Transverse colon (tissue), 4 donors: ENCODE measurements at places on chromosomes 4 and X. TPM values are rescaled to one million over a fixed set of nuclear protein-coding genes. Genes with fewer than 3 reads are reported as not detected.

DNA sequence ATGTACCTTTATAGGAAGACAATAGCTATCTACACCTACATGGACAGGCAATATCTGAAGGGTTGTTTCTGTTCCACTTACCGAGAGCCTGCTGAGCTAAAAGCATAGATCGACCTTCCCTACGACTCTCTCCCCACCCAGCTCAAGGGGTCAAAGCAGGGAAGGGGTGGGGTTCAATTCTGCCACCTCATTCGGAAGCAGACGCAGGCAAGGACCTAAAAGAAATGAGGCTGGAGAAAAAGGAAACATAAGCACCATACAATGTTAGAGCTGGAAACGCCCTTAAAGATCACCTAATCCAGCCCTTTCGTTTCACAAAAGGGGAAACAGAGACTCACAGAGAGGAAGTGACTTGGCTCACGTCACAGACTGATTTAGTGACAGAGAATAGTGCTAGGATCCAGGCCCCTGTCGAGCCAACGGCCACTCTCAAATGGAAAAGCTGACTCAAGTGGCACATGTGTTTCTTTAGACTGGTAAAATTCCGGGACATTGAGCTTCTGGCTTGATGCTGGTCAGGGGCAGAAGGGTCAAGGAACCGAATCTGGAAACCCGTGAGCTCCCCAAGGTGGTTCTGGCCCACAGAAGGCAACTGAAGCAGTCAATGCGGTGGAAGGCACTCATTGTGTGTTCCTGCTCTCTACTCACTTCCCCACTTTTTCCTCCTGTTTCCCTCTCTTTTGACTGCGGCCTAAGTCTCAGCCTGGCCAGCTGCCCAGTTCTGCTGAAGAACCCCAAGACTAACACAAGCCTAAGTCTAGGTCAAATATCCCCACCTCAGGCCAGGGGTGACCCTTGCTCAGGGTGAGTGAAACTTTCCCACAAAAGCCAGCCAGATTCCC is 7.5 kb downstream of the SEPTIN6 start:
- H3K36me3 ChIP-seq: no peaks in the 10 kb centered on the region
- H3K27ac ChIP-seq: peak overlapping the region; percentile 74
- no peak overlapping the region for H3K4me3 ChIP-seq
- DNase-seq: no peak
- H3K4me1 ChIP-seq: no peaks in the 10 kb centered on the region

DNA sequence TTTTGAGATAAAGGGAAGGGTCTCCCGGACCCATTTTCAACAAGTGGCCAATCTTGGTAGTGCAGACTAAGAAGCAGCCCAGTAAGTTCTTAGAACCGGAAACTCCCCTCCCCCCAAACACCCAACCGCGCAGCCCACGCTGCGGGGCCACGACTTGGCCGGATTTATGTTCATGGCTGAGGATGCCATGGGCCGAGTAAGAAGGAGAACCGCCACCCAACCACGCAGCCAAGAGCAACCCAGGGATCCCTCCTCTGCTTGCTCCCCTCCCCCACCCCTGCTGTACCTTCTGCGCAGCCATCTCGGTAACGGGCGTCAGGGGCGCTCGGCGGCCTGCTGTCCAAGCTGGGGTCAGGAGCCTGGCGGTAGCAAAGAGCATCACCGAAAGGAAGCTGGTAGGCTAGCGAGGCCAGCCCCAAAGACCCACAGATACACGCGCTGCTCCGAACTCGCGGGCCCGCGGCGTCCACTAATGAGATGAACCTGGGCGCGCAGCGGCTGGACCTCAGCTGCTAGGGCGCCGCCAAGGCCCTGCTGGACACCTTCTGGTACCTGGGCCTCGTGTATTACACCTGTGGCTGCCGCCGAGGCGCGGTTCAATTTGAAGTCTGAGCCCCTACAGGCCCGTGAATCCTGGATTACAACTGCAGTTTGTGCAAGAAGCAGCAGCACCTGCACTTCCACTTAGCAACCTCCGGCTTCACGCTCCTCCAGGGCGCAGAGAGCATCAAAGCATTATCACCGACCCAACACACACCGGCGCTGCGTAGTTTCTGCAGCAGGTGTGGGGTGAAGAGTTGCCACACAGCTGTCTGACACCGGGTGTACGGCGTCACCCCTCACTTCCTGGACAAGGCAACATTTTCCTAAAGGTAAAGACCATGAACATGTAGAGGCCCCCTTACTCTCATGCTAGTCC is 63.4 kb downstream of the NUDT10 start:
- no peaks in the 10 kb centered on the region for H3K27me3 ChIP-seq
- no peak overlapping the region for H3K27ac ChIP-seq
- H3K36me3 ChIP-seq: no peaks in the 10 kb centered on the region
- peak overlapping the region; percentile 18 for H3K4me3 ChIP-seq

GRCh38 chr4:103011378-103012025 is 8.0 kb downstream of the SLC9B1 start:
- no peaks in the 10 kb centered on the region for H3K27me3 ChIP-seq
- H3K4me3 ChIP-seq: no peak overlapping the region

DNA sequence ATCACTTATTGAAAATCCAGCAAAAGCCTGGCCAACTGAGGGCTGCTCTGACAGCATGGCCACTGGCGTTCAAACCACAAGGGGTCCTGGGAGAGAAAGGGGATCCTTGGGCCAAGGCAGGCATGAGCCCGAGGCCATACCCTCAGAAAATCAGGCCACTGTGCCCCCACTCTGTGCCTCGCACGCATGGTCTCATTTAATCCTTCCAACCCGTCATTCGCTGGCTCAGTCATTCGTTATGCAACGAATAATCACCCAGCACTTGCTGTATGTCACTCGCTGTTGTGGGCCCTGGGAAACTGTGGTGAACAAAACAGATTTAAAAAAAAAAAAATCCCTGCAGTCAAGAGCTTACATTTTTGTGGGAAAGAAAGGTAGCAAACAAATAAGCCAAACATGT is 112.7 kb downstream of the BCOR start:
- no peak overlapping the region for H3K27ac ChIP-seq
- DNase-seq: no peak
- H3K4me3 ChIP-seq: no peak overlapping the region
- H3K27me3 ChIP-seq: no peaks in the 10 kb centered on the region
- H3K4me1 ChIP-seq: peaks cover 3% of the 10 kb centered on the region

Gene MAGEB1
- total RNA-seq: not detected
